ENCODE measurements at places on chromosomes 4 and X.

DNA sequence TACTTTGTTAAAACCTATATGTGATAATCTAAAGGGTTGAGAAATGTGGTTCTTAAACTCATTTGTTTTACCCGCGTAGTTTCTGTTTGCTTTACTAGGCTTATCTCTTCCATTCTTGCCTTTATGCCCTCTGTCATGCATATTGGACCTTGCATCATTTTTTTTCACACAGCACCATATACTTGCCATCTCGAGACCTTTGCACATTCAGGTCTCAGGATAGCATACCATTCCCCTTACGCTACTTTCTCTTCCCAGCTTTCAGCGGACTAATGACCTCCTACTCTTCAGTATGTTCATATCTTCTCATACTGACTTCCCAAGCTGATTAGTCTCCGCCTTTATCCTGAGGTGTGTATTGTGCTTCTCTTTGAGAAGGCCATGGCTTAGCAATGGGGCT, 40.5 kb downstream of the USP38 start:
- DNase-seq, result no peak

- DNase-seq, result no peak
Measured at GRCh38 chrX:100600758-100601157, 16.0 kb downstream of the TNMD start.

GRCh38 chr4:153735906-153736461, 23.8 kb downstream of the RNF175 start:
- no peak for DNase-seq

DNA sequence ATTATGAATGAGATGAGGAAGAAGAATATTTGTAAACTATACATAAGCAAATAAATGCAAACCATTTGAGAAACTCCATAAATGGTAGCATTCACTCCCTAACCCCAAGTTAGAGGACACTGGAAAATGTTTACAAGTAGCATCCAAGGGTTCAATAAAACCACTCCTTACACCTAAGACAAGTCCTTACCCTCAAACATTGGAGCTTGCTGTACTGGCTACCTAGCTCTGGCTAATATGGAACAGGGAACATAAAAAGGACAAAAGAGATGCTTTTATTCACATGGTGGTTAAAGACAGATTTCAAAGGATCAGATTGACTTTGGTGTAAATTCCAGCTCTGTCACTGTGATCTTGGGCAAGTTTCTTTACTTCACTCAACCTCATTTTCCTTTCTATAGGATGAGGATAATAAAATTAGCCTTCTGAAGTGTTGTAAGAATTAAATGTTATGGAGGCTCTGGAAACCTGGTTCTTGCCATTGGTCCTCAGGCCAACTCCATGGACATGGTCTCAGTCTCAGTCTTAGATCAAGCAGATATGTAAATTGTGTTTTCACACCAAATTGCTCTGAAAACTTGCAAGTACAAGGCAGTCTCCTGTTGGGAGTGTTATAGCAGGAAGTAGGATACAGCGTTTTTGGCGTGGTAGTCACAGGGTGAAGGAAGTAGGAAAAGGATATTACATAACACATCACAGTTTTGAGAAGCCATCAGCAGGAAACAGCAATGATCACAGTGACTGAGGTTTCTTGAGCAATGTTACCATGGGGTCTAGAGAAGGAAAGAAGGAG, 3.3 kb downstream of the CXCL1 start:
- DNase-seq, result no peak

GRCh38 chrX:70001269-70001668, 48.5 kb downstream of the AWAT2 start:
- no peak for DNase-seq

GRCh38 chr4:1130316-1131186, 17.2 kb upstream of the RNF212 start:
- peak; percentile 61 for DNase-seq

- no peak for DNase-seq
Measured at GRCh38 chr4:140240237-140240636, 86.3 kb upstream of the MAML3 start.

GRCh38 chr4:171785388-171785787, 27.8 kb upstream of the GALNTL6 start:
- no peak for DNase-seq

GRCh38 chr4:5631352-5632065, 76.8 kb downstream of the EVC2 start:
- DNase-seq, result no peak

- no peak for DNase-seq
Measured at GRCh38 chrX:38768079-38768478, 33.2 kb upstream of the MID1IP1 start.

- no peak for DNase-seq
Measured at GRCh38 chrX:54926978-54927377, 6.4 kb downstream of the TRO start.

- DNase-seq, result no peak
Measured at GRCh38 chr4:20266215-20267082, 14.7 kb downstream of the SLIT2 start.

- no peak for DNase-seq
Measured at GRCh38 chr4:25809996-25810395, 52.8 kb downstream of the SEL1L3 start.

DNA sequence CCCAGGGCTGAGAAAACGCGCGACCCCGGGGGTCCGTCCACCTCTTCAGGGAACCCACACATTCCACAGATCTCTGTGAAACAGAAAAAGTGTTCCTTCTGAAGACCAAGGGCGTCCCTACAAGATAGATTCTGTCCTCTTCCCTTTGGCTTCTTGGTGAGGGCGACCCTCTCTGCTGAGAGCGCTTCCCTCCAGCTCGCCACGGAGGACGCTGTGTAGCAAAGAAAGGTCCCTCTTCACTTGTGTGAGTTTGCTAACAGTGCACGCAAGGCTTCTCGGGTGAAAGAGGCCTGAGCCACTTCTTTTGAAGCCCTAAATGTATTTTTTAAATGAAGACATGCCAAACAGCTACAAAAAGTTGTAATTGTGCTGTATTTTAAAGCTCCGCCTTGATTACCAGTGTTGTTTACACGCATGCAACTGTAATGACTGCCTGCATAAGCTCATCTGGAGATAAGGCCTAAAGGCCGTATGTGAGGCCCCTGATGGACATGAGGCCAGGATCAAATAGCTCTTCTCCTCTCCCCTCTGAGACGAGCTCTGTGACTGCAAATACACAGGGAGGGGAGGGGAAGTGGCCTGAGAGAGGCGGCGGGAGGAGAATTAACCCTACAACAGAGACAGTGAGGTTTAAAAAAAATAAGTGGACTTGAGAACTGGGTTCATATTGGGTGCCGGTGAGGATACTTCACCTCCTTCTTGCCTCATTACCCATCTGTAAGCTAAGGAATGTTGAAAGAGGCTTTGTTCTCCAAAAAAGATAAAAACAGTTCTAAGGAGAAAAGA, 95.5 kb downstream of the SOWAHB start:
- DNase-seq, result no peak

DNA sequence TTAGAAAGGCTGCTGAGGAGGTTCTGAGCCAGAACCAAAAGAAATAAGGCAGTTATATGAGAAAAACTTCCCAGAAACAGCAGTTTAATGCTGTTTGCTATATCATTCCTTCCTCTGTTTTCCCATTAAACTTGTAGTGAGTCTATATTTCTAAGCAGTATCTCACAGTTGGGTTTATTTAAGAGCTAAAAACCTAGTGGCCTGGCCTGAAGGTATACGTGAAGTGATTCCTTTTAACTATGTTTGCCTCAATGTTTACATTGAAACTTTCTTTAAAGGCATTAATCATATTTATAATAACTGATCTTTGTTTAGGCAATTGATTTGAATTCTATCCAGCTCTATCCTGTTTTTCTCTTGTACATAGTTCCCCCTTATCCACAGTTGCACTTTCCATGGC, 19.1 kb upstream of the RAP1GDS1 start:
- DNase-seq, result no peak

- DNase-seq, result no peak
Measured at GRCh38 chrX:134144231-134144630, 92.8 kb upstream of the CCDC160 start.

DNA sequence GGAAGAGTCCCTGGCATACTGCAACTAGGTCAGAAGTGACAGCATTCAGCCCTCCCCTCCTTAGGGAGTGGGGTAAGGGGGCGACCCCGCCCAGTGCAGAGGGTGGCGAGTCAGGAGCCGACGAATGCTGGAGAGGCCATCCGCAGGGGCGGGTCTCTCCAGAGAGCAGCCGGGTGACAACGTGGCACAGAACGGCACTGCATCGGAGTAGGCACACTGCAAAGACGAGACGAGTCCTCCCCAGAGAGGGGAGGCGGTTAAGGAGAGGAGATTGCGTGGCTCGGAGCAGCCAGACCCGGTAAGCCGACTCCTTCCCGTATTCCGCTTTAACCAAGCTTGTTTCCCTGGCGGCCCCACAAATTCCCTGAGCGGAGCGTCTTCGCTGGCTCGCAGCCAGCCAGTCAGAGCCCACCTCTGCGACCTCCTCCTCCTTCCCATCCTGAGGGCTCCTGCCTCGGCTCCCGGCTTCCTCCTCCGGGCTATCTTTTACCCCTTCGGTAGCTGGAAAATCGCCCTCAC, 54.9 kb downstream of the LINC00632 start:
- no peak for DNase-seq

DNA sequence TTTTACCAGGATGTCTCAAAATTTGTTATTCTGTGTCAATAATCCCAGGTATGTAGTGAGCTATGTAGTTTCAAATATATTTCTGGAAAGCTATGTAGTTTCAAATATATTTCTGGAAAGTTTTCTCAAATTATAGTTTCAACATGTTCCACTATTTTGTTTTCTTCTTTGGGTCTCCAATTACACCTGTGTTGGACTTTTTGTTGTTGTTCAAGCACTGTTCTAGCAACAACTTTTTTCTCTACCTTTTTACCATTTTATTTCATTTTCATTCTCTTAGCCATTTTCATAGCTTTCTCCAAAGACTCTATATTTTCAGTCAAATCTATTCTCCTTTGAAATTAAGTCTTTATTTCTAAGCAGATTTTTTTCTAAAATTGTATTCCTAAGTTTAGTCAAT, 88.4 kb downstream of the LCORL start:
- no peak for DNase-seq

DNA sequence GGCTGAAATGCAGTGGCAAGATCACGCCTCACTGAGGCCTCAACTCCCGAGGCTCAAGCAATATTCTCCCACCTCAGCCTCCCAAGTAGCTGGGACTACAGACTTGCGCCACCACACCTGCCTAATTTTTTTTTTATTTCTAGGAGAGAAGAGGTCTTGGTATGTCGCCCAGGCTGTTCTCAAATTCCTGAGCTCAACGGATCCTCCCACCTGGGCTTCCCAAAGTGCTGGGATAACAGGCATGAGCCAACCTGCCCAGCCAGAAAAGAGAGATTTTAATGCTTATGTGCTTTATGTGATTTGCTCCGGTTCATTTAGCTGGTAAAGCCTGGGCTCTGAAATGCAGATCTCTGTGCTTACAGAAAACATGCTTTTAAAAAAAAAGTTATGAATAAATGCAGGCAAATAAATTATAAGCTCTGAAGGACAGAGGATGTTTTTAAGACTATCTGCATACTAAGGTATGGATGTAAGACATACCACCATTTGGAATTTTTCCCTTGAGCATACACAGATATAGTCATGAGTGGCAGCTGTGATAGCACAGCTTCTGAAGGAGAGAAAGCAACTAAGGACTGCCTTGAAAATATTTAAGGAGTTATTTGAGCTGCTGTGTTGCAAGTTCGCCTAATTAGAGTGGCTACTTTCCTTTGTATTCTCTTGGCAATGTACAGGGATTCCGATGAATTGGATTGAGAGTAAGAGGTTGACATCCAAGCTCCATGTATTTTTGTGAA, 13.8 kb downstream of the GUCY1B1 start:
- no peak for DNase-seq

- DNase-seq, result no peak
Measured at GRCh38 chrX:2631743-2632532, 59.2 kb upstream of the CD99 start.

- DNase-seq, result no peak
Measured at GRCh38 chrX:17822351-17822750, 38.7 kb downstream of the RAI2 start.

- no peak for DNase-seq
Measured at GRCh38 chrX:108070891-108071290, 20.5 kb downstream of the PSMD10 start.

DNA sequence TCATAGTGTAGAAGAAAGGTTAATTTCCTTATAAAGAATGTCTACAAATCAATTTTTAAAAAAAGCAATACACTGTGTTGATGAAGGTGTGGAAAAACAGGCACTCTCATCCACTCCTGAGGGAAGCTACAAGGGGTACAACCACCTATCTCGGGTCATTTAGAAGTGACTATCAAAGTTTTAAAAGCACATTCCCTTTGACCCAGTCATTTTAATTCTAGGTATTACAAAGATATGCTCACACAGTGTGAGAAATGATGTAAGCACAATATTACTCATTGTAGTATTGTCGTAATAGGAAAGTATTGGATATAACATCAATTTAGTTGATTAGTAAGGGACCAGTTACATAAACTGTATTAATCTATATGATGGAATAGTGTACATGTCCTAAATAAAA, 7.4 kb upstream of the HCCS start:
- DNase-seq, result no peak

DNA sequence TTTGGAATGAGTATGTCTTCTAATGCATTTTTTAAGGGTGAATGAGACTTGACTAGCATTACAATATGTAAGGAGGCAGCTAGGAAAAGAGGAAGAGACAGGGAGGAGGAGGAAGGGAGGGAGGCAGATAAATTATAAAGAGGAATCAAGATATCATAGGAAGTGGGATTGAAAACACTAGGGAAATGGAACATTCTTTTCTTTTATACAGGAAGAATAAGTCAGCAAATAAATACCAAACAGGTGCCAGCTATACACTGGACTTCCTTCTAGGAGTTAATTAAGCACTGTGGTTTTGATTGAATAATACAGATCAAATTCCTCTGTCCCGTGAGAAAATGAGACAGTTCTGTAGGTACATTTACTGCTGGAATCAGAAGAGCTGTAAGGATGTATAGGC, 78.6 kb downstream of the PACRGL start:
- DNase-seq, result no peak

DNA sequence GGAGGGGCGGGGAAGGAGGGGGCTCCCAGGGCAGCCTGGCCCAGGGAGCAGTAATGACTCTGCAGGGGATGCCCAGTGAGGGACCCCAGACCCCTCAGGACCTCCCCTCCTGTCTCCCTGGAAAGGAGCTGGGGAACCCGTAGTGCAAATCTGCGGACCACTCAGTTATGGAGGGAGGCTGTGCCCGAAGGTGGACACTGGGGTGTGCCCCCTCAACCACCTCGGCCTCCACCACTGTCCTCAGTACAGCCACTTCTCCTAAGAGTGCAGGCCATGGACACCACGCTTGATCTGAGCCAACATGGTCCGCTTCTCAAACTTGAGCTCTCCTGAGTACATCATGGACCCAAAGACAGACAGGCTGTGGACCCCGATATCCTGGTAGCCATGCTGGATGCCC, 378.2 kb upstream of the MAOA start:
- DNase-seq, result no peak

GRCh38 chrX:137032841-137033773, 688 bp downstream of the GPR101 start:
- no peak for DNase-seq

- no peak for DNase-seq
Measured at GRCh38 chrX:71103110-71103983, 3.2 kb downstream of the CXorf65 start.

DNA sequence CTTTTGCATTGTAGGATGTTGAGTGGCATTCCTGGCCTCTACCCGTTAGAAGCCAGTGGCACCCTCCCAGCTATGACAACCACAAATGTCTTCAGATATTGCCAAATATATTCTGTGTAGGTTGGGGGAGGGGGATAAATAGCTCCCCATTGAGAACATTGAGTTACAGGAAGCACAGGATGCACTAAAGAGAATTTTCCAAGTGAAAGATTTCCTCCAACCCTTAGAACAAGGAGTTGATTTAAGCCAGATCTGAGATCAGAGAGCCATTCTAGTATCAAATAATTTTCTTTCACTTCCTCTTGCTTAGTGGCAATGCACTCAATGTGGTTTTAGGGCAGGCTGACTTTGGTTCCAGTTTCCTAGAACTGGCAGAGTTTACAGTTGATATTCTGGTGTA, 436.6 kb downstream of the C4orf33 start:
- no peak for DNase-seq

Measured in brain pericyte (primary cell).